Stimulated activated CD4-positive, alpha-beta T cell treated with anti-CD3 and anti-CD28 coated beads, Interleukin-1b, Interleukin-23, amount 100 ng/mL, for 24 hours (primary cell): ENCODE measurements at places on chromosomes 5 and 9.
A peak's percentile ranks its signal among the peaks of the same experiment; 100 is the strongest.

DNA sequence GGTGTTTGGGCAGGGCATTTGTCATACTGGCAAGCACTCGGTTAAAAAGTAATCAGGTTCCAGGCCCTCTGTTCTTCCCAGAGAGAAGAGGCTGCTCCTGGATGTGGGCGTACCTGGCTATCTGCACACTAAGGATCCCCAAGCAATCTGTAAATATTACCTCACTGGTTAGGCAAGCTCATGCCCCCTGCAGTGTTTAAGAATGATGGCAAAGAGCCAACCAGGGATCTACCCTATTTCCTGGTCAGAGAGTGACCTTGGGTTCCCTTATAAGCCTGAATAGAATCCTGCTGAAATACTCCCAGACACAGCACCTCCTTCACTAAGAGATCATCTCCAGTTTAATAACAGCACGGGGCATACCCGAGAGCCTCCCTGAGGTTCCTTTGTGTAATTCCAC lies 181.2 kb downstream of the PIK3R1 start:
- no peak for DNase-seq

- DNase-seq, result no peak
Observed at GRCh38 chr5:107713228-107713627, 42.5 kb upstream of the EFNA5 start.

- DNase-seq, result no peak
Observed at GRCh38 chr9:93088656-93089015, 7.4 kb upstream of the CARD19 start.

GRCh38 chr9:134923466-134923865 lies 5.8 kb upstream of the FCN1 start:
- DNase-seq, result no peak

DNA sequence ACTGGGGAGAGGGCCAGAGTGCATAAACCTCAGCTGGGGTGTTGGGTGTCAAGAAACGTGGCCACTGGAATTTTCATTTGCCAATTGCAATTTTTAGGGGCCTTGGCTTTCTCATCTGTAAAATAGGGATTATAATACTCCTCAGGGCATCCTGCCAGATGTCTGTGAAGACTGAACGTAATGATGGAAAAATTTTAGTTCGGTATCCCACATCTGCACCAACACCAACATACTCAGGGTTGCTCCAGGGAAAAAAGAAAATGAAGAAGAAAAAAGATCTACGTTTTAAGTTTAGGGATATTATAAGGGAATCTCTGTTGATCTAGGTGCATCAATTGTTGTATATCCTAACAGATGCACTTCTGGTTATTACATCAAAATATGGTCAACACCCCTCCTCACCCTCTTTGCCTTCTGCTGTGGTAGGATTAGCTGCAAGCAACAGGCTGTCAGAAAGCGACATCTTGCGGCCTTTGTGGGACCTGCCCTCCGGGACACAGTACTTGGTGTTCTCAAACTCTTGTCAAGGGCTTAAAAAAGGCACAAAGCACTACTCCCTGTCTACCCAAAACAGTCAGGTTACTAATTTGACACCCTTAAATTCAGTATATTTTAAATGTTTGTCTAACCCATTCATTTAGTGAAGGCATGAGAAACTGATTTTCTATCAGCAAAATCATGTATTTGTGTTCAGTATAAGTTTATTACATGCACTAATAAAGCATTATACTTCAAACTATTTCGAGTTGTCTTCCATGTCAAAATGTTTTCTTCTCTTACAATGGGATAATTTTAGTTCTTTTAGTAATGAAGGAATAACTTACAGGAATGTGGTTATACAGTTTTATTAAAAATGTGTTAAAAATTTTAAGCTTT lies 8.3 kb upstream of the TBC1D2 start:
- peak; percentile 69 for DNase-seq

- DNase-seq, result no peak
Observed at GRCh38 chr9:123081824-123082223, 48.4 kb downstream of the GPR21 start.

GRCh38 chr5:146463446-146463845 lies 16.3 kb downstream of the TCERG1 start:
- DNase-seq, result no peak

DNA sequence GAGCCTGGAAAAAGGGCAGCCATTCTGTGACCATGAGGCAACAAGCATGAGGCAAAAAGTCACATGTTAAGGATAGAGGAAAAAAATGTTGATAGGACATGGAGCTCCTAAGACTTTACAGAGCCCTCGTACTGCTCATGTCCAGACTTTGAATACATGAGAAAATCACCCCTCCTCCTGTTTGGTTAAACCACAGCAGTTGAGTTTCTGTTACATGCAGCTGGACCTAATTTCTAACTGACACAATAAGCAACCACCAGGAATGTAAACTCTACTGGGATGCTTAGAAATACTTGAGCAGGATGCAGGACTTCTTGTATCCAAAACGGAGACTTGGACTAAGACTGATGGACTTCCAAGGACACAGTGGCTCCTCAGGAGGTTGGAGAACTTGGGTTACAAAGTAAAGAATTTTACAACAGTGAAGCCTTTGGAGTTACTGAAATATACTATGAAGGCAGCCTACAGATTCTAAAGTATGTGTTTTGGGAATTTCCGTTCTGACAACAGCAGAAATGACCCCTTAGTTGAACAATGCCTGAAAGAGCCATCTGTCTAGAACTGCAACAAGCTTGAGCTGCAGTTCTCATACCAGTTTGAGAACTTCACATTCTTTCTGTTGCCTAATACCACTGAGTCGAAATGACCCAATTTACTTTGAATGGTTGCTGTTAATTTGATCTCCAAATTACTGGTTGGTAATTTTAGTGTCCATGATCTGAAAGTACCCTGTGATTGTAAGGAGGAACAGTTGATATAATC lies 268.9 kb downstream of the PIK3R1 start:
- DNase-seq, result no peak

DNA sequence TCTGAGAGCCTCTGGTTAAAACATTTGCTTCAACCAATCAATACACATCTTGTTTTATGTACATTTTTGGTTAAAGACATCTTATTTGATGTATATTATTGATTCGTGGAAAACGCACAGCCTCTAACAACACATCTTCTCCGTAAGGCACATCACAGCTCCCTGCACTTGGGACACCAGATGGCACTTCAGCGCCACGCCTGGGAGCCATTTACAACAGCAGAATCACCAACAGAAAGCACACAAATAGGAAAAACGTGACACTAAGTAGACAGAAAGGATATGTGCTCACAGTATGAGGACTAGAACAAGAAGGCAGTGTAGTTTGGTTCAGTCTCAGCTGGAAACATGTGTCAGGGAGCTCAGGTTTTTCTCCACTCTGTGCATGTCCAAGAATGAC lies 199.7 kb downstream of the ROR2 start:
- no peak for DNase-seq

DNA sequence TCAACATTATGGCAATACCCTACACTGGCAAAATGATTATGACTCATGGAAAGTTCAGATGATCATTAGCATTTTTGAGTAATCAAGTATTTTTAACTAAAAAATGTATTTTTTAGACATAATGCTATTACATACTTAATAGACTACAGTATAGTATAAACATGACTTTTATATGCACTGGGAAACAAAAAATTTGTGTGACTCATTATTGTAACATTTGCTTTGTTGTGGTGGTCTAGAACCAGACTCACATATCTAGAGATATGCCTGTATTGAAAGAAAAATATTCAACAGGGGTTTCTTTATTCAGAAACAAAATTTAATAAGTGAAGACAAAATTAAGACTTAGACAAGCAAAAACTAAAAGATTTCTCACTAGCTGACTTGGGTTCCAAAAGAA lies 385.3 kb upstream of the RIOK2 start:
- DNase-seq, result no peak

- no peak for DNase-seq
Observed at GRCh38 chr5:112200131-112200530, 218.9 kb downstream of the EPB41L4A start.

DNA sequence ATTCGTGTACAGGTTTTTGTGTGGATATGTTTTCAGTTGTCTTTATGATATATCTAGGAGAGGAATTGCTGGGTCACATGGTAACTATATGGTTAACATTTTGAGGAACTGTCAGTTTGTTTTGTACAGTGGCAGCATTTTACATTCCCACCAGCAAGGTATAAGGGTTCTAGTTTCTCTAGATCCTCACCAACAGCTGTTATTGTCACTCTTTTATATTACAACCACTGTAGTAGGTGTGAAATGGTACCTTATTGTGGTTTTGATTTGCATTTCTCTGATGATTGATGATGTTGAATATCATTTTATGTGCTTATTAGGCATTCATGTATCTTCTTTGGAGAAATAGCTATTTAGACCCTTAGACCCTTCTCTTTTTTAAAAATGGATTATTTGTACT lies 82.9 kb downstream of the CCDC171 start:
- DNase-seq, result no peak

GRCh38 chr9:125513668-125514413 lies 193.2 kb downstream of the MAPKAP1 start:
- DNase-seq, result no peak

- no peak for DNase-seq
Observed at GRCh38 chr5:5344606-5345005, 77.9 kb upstream of the ICE1 start.
